Gastroesophageal sphincter (tissue), 4 donors: ENCODE measurements at places on chromosomes 2 and 18. TPM values are rescaled to one million over a fixed set of nuclear protein-coding genes. Genes with fewer than 3 reads are reported as not detected.

DNA sequence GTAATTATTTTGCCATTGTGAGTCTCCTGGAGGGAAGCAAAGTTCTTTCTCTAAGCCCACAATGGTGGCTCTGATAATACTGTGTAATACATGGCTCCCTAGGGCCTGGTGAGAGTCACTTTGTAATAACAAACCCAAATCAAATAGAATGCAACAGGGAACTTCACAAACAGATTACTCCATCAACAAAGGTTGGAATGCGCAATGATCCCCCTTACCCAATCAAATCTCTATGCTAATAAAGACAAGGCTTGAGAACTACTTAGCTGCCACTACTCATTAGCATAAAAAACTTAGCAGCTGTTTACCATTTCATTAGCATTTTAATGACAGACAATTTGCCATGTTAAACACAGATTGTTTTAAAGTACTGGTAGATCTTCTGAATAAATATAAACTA lies 285.6 kb upstream of the SESTD1 start:
- no peak for ATAC-seq
- H3K4me3 ChIP-seq: no peak overlapping the region
- H3K36me3 ChIP-seq: no peaks in the 10 kb centered on the region
- no peak overlapping the region for H3K27ac ChIP-seq

Gene DOK6
- total RNA-seq: 2.6 TPM

Gene SKOR2
- not detected for total RNA-seq

Gene FMNL2
- total RNA-seq: 25.2 TPM
